ENCODE measurements at places on chromosomes 3 and 15.

DNA sequence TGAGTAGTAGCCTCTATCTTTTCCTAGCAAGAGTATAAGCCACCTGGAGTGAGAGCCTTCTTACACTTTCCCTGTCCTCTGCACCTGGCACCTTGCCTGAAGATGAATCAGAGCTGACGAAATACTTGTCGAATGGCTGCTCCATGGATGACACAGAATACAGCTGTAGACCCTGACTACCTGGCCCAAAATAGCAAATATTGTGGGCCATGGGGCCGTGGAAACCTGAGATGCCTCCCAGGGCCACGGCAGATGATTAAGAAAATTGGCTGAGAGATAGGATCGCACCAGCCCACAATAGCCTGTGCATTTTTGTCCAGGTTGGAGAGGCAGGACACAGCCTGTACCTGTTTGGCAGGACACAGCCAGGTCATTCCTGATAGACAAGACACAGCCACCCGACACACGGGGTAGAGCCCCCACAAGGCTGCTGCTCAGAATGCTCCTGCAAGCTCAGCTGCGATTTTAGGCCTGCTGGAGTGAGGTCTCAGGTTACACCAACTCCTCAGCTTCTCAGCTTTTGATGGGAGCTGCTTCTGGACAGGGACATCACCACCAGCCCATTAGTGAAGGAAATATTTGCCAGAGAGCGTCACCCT, 22.9 kb upstream of the TPM1 start:
- DNase-seq, result no peak

DNA sequence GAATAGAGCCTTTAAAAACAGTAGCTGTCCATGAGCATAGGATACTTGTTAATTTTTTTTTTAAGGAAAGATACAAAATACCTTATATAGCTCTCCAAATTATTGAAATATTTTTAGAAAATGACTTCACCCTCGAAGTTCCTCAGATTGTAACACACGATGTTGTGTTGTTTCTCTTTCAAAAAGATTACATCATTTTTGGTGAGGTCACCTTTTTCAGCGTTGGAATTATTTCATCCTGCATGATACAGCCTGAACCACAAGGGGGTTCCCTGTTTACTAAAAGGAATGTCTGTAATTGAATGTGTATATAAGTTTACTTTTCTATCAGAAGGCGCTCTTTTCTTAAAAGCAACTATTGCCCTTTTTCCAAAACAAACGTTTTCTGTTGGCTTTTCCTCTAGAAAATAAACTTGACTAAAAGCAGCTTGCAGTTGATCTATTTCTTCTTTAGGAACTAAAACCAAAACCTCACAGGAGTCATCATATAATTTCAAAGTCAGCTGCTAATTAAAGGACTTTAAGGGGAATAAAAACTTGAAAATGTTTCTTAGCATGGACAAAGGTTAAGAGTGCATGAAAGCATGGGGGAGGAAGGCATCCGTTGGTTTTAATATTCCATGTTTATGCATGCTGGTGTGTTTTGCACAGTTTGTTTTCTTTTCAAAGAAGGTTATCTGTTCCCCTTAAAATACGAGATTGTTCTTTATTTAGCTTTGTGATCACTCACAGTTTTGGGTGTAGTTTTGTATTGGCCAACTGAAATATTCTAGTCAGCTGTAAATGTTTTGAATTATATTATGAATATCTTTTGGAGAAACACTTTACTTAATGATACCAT, 29.4 kb downstream of the LYSMD4 start:
- no peak for DNase-seq

DNA sequence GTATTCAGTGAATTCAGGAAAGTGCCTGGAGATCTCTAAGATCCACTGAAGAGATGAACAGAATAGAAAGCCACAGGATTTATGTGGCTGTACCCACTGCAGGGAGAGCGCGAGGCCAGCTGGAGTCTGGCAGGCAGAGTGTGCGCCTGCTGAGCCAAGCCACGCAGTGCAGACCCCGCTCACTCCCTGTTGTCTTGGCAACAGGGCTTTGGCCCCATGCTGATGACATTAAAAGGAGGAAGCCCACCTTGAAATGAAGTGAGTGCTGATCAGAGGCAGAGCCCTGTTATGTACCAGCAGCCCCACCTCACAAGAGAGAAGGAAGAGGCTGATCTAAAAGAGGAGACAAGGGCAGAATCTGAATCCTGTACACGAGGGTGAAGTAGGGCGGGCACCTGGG, 36.7 kb downstream of the PXYLP1 start:
- DNase-seq, result no peak

GRCh38 chr15:85284497-85284896, 95.9 kb upstream of the AKAP13 start:
- no peak for DNase-seq

GRCh38 chr15:75456710-75457109, 5.2 kb upstream of the SIN3A start:
- DNase-seq, result no peak

DNA sequence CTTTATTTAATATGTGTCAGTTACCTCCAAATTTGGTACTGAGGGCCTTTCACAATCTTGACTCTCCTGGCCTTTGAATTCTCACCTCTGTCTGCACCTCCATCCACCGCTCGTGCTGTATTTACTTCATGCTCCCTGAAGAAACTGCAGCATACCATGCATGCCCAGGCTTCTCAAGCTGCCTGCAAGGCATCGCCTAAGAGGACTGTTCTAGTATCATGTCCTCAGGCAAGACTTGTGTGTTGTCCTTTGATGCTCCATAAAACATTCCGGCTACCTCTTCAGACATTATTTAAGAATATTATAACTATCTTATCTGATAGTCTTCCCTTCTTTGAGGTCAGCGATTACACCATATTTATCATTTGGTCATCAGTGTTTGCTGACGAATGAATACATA, 682.5 kb downstream of the NR2F2 start:
- DNase-seq, result no peak

Measured in frontal cortex (tissue), 4 donors.